ENCODE measurements at places on chromosomes 1 and 21. TPM values are rescaled to one million over a fixed set of nuclear protein-coding genes. Genes with fewer than 3 reads are reported as not detected.

DNA sequence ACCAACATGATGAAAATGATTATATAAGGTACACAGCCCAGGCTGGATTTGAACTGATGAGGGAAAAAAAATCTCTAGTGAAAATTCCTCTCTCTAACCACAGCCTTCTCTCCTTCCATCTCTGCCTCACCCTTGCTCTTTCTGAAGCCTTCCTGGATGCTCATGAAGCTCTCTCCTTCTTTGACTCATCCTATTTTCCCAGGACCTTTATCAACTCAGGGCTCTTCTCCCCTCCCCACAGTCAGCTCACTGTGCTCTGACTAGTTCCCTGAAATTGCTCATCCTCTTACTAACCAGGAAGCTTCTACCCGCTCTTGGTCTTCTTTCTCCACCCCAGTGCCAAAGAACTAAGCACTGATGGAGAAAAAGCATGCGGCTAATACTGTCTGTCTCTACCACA lies 46.4 kb upstream of the ERG start:
- no peak for DNase-seq

- DNase-seq, result no peak
Measured at GRCh38 chr21:36087362-36088138, 17.7 kb downstream of the CBR1 start.

- DNase-seq, result no peak
Measured at GRCh38 chr1:166272155-166272554, 105.4 kb upstream of the FAM78B start.

DNA sequence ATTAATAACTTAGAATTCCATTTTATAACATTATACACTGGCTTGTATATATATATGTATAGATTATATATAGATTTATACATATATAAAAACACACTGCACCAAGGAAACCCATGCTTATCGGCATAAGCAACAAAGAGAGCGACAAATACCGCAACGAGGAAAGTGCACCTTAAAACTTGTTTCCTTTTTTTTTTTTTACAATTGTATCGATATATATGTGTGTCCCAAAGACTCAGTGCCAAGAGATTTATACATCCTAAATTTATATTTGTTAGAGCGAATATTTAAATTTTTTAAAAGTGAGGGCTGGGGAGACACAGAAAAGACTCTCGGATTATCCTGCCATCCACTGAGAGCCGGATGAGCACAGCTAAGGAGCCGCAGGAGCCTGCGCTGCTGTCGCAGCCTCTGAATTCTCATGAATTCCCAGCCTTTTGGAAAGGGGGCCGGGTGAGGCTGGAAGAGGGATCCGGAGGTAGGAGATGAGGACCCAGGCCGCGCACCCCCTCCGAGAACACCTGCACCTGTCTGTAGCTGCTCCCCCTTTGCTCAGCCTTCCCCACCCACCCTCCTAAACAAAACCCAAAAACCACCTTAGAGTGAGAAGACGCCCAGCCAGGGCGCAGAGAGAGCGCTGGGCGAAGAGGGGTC lies 5.2 kb downstream of the DMRTA2 start:
- no peak for DNase-seq

DNA sequence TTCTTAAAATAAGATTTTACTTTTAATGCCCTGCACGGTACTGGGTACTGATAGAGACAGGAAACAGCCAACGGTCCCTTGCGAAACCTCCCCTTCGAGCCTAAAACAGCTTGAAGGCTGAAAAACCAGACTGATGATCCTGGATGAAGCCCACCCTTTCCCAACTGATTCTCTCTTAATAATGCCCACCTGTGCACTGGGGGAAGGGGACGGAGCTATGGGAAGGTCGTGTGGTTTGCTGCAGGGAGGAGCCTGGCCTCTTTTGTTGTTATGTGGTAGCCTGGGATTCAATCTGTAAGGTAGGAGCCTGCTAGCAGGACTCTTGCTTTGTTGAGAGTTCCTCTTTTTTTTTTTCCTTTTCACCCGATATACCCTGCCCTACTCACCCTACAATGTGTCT lies 25.6 kb downstream of the SAMSN1 start:
- DNase-seq, result no peak

DNA sequence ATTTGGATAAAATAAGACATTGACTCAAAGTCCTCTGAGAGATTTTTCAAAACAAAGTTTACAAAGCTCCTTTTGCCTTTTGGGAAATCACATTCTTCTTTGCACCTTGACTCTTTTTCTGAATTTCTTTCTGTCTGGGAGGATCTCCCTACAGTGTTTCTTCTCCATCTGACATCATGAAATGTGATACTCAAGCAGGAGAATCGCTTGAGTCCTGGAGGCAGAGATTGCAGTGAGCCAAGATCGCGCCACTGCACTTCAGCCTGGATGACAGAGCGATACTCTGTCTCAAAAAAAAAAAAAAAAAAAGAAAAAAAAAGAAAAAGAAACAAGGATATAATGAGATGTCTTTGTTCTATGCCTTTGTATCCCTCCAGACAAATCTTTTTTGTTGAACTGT lies 13.3 kb upstream of the GRIK1 start:
- no peak for DNase-seq

GRCh38 chr1:179742717-179743678 lies at the start of gene FAM163A:
TSS of gene FAM163A (plus strand) at chr1:179743291. CDS start at chr1:179813098, 69,807 bp downstream.
- no peak for DNase-seq

DNA sequence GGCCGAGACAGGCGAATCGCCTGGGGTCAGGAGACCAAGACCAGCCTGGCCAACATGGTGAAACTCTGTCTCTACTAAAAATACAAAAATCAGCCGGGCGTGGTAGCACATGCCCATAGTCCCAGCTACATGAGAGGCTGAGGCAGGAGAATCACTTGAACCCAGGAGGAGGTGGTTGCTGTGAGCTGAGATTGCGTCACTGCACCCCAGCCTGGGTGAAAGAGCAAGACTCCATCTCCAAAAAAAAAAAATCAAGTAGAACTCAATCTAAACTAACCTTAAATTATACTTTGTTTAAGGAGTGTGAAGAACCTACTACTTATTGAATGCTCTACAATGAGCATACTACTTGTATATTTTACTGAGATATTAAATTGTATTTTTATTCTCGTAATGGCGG lies 30.5 kb upstream of the RNF186 start:
- no peak for DNase-seq

DNA sequence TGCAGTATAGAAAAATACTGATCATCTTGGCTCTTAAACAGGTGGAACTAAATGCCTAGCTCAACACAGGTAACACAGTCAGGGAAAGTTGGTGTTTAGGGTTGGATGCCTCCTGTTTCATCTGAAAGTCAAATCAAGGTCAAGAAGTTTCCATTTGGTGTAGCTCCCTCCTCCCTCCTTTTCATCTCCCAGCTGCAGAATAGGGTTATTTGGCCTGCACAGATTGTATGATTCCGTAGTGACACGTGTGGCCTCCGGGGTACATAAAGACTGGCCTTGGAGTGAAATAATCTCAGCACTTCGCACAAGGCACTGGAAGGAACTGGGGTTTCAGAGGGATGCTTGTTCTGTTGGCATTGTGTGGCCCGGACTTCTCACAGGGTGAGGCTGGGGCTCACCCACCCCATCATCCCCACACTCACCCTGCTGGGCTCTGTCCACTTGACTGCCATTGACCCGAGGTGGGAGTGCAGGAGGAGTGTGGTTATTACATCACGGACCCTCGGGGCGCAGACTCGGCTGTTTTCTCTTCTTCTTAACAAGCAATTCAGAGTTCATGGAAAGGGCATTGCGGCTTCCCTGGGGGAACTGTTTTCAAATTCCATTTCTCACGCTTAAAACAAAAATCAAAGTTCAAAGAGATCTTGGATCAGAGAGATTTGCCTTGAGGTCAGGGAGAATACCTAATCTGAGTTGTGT lies 18.4 kb downstream of the IGSF5 start:
- DNase-seq, result no peak

- DNase-seq, result no peak
Measured at GRCh38 chr1:205041998-205042910, 758 bp upstream of the CNTN2 start.

DNA sequence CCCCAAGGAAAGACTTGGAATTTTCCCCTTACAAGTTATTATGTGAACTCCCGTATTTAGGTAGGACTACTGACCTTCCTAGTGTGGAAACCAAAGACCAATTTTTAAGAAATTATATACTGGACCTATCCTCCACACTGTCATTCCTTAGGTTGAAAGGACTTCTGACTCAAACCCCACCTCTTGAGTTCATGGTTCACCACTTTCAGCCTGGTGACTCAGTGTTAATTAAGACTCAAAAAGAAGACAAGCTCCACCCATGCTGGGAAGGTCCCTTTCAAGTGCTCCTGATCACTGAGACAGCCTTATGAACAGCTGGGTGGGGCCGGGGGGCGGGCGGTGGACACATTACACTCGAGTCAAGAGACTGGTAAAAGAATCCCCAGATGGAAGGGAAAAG lies 113.2 kb downstream of the LRRC53 start:
- DNase-seq, result no peak

DNA sequence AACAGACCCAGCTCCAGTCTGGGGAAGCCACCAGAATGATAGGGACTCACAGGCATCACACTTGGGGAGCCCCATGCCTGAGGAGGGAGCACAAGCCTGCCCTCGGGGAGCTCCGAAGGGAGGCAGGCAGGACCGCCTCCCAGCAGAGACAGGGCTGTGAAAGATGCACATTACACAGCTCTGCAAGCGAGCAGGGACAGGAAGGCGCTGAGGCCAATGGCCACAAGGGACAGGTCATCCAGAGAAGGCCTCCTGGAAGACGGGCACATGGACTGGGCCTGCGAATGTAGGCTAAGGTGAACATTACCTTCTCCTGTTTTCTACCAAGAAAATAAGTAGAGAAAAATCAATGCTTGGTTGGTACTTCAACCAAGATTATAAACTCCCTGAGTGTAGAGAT lies 4.2 kb downstream of the NPR1 start:
- no peak for DNase-seq

DNA sequence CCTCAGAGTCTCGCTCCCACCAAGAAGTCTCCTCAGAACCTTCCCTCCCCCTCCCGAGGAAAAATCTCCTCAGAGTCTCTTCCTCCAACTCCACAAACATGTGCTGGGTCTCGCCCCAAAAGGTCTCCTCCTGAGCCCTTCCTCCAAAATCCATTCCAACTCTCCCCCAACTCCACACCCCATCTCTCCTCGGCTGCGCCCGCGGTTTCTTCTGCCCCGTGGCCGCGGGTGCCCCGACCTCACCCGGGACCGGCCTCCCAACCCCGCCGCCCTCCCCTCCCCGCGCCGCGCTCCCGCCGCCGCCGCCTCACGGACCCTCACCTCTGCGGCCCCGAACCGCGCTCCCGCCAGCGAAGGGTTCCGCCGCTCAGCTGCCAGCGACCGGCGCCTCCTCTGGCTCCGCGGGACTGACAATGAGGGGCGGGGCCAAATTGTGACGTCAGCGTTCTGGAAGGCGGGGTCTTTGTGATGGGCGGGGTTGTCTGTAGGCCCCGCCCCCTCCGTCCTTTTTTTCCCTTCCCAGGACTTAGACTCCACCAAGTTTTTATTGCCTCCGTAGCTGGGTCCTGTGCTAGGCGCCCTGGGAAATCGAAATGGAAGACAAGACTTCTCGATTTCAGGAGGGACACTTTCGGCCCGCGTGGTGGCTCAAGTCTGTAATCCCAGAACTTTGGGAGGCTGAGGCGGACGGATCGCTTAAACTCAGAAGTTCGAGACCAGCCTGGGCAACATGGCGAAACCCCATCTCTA lies at the start of gene LUZP1:
Gene LUZP1 (minus strand): TSS at position 412 of the 750 bp plus-strand sequence.
- peak; percentile 94 for DNase-seq

TSPAN1 gene
- total RNA-seq, result 14.6 TPM

UBQLN4 gene
- total RNA-seq, result 42.7 TPM

LINGO4 gene
- total RNA-seq, result 3.5 TPM

ORC1 gene
- 5.7 TPM for total RNA-seq

PDE9A gene
- 5.7 TPM for total RNA-seq

HPCA gene
- total RNA-seq, result 1.7 TPM

THRAP3 gene
- 112 TPM for total RNA-seq

RGS1 gene
- total RNA-seq, result 17.2 TPM

GSTM5 gene
- total RNA-seq, result 6.5 TPM

FCGR1A gene
- total RNA-seq, result 8.7 TPM

Data from testis (tissue), 5 donors.